ENCODE measurements at places on chromosomes 11 and 22.

DNA sequence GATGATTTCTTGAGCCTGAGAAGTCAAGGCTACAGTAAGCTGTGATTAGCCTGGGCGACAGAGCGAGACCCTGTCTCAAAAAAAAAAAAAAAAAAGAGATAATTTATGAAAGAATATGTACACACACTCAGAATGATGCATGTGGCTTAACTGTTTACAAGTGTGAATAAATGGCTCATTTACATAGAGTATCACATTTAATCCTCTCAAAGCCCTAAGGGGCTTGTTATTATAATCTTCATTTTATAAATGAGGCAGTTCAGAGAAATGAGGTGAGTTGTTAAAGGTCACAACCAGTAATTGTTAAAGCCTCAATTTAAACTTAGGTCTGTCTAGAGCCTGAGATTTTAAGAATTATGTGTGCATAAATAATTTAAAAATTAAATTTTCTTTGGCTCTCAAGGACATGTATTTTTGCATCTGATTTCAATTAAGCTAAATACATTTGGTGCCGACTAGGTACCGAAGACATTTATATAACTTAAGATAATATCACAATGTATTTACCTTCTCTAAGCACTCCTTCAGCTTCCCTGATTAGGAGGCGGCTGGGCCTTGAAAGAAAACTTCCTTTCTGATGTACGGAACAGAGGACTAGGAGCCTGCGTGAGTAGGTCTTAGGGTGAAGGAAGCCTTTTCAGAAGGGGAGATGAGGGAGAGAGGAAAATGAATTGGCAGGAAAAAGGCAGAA, 28.5 kb upstream of the DDX6 start:
- DNase-seq: no peak

GRCh38 chr11:62119569-62119968, 4.2 kb upstream of the INCENP start:
- no peak for DNase-seq

DNA sequence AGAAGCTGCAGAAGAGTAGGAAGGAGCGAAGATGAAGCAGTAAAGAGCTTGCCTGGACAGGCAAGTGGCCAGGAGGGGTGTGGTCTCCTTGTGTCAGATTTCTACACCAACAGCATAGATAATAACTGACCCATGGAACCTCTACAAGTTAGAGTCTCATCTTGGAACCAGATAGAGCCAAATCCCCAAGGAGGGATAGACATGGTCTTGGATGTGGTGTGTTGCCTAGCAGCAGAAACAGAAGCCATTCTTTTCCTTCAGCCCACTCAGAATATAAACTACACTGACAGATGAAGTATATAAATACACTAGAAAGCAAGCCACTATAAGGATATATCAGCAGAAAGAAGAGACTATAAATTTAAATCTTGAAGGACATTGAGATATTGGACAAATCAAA, 4.3 kb upstream of the CARD16 start:
- DNase-seq: no peak

DNA sequence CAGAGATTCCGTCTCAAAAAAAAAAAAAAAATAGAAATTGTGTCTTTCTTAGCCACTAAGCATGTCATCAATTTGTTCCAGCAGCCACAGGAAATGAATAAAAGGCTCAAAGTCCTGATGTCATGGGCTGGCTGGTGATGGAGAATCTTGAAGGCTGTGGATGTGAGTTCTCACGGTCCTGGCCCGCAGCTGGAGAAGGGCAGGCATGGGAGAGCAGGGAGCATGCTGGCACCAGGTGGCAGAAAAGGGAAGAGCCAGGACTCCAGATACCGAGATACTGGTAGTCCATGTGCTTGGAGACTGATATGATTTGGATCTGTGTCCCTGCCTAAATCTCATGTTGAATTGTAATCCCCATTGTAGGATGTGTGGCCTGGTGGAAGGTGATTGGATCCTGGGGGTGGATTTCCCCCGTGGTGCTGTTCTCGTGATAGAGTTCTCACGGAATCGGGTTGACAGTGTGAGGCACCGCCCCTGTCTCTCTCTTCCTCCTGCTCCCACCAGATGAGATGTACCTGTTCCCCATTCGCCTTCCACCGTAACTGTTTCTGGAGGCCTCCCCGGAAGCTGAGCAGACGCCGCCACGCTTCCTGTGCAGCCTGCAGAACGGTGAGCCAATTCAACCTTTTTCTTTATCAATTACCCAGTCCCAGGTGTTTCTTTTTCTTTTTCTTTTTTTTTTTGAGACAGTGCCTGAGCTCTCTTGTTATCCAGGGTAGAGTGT, 18.1 kb downstream of the MRGPRD start:
- no peak for DNase-seq

GRCh38 chr22:30600921-30601320, 6.1 kb upstream of the TCN2 start:
- DNase-seq: no peak

GRCh38 chr11:36343436-36343835, 47.3 kb downstream of the PRR5L start:
- no peak for DNase-seq

DNA sequence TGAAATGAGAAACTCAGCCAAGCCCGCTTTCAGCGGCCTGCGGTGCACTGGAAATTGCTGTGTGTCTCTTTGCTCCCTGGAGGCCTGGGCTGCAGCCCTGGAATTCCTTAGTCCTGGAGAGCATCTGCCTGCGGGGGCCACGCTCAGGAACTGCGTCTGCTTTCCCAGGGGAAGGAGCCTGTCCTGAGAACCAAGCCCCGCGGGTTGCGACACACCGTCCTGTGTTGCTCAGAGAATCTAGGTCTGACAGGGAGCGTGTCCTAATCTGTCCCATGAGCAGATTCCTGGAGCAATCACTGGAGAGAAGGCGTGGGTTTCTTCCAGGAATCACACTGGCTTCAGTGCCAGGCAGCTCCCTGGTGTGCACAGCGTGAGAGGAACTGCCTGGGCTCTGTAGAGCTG, 708.1 kb downstream of the BRD1 start:
- DNase-seq: no peak

DNA sequence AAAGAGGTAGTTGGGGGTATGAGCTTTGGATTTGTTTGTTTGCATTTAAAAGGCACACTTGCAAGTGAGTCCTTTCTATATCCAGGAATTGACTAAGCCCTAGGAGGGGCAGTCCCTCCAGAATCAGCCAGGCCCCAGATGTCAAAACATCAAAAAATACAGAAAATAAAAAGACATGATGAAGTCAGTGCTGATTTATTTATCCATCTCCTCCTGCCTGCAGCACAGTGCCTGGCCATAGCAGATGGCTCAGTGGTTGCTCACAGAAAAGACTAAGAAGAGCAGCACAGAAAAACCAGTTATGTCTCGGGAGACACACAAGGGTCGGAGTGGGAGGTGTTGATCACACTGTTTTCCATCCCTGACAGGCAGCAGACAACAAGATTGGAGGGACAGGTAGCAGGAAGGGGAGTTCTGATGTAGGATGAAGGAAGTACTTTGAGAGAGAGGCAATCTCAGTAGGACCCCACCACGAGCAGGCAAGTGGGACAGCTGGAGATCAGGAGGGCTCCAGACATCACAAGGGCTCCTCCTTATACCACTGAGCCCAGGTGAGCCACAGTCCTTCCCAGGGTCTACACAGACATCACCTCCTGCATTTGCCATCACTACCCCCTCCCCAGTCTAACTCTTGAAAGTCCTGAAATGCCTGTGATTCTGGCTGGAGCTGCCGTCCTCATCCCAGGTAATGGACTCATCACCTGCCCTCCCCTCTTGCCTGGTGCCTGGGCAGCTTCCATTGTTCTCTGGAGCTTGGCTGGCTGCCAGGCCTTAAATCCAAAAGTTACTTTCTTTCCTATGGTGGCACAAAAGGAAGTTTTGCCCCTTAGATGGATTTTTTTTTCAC, 32.3 kb downstream of the TMPRSS5 start:
- DNase-seq: no peak

GRCh38 chr11:72305891-72306585, 62.1 kb upstream of the PHOX2A start:
- no peak for DNase-seq

Measured in amniotic epithelial cell (primary cell).